ENCODE measurements at places on chromosomes 3 and 15. TPM values are rescaled to one million over a fixed set of nuclear protein-coding genes. Genes with fewer than 3 reads are reported as not detected.

DNA sequence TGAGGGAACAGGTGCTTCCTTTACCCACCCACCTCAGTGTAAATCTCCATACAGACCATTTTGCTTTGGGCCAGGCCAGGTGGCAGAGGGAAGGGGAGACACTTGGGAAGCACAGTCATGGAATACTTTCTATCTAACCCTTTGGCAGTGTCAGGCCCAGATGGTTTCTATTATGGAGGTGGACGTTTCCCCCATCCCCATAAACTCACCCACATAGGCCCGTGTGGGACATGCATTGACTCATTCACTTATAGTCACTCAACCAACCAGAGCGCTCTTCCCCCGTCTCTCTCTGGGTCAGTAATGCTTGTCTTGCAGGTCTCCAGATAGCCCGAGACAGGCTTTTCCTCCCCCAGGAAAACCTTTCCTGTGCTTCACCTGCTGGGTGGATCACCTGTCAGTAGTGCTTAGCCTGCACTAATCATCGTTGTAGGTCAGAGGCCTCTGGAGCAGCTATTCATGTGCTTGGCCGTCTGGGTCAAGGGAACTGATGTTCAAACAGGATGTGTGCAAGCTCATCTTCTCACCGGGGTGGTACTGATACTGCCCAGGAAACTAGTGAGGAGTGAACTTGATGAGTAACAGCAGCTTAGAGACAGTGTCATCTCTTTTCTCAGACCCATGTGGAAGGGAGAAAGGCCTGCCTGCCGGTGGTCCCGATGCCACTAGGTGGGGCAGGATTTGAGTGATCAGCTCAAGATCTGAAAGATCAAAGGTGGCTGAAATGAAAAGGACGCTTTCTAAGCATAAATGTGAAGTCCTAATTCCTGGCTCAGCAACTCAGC lies 67.1 kb downstream of the CEMIP start:
- DNase-seq, result no peak

- no peak for DNase-seq
Measured at GRCh38 chr3:31404871-31405270, 127.9 kb upstream of the STT3B start.

DNA sequence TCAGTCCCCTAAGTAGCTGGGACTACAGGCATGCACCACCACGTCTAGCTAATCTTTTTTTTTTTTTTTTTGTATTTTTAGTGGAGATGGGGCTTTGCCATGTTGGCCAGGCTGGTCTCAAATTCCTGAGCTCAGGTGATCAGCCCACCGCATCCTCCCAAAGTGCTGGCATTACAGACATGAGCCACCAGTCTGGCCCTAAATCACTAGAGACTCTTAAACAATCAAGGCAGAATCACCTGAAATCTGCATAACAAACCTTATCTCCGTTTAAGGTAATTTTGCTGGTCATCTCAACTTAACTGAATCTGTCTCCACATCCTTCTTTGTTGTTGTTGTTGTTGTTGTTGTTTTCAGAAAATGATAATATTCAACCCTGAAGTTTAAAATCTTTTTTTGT lies 5.6 kb upstream of the TRMT10C start:
- no peak for DNase-seq

PRRT3 gene
- total RNA-seq, result 7.7 TPM

NSMCE3 gene
- 10.5 TPM for total RNA-seq

GRCh38 chr15:96132126-96132525 lies 198.4 kb upstream of the NR2F2 start:
- no peak for DNase-seq

DNA sequence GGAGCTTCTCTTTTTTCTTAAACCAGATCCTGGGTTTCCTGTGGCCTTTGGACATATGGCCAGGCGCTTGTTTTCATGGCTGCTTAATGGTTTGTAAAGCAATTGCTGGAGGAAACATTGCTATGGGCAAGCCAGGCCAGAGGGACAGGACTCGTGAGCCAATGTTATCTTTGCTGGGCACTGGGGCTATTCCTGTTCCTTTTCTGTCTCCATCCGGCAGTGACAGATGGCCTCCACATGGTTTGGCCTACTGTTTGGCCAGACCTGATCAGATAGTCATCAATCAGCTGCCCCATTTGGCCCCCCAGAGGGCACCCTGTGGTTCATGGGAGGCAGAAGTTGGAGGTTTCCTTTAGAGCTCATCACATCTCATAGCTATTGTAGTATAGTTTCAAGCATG lies 326.1 kb upstream of the ROPN1 start:
- DNase-seq, result no peak

- no peak for DNase-seq
Measured at GRCh38 chr3:192082730-192083660, 622.0 kb downstream of the PYDC2 start.
